IMR-90 (cell line): ENCODE measurements at places on chromosomes 5 and 9. TPM values are rescaled to one million over a fixed set of nuclear protein-coding genes. Genes with fewer than 3 reads are reported as not detected.

The PHF24 gene
- not detected in 2 replicates for total RNA-seq

The GFI1B gene
- total RNA-seq: not detected in 2 replicates

DNA sequence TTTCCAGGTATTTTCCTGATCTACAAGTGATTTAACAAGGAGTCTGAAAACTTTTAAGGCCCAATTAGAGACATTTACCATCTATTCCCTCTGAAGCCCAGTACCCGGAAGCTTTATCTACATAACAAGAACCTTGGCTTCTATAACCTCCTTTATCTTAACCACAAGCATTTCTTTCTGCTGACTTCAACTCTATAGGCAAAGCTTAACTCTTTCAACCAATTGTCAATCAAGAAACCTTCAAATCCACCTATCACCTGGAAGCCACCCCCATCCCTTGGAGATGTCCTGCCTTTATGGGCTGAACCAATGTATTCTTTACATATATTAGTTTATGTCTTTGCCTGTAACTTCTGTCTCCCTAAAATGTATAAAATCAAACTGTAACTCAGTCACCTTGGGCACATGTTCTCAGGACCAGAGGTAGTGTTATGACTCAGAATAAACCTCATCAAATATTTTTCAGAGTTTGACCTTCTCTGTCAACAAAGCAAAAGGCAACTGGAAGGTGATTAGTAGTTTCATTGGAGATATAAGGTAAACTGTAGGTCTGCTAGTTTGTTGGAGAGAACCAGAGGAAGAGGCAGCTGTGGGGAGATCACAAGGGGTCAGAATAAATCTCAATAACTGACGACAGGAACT is 13.0 kb upstream of the RIMOC1 start:
- H3K36me3 ChIP-seq: no peaks in the 10 kb centered on the region
- H3K27me3 ChIP-seq: peaks cover 6% of the 10 kb centered on the region
- H3K4me3 ChIP-seq: no peak overlapping the region
- no peaks in the 10 kb centered on the region for H3K4me1 ChIP-seq

GRCh38 chr9:77554586-77555105 is 93.5 kb downstream of the GNA14 start:
- H3K27me3 ChIP-seq: peaks cover 2% of the 10 kb centered on the region; the same call in 1 of the 2 replicates
- no peak overlapping the region for H3K4me3 ChIP-seq
- no peaks in the 10 kb centered on the region for H3K4me1 ChIP-seq
- no peaks in the 10 kb centered on the region for H3K36me3 ChIP-seq
- no peak for DNase-seq

GRCh38 chr9:90175257-90175656 is 467.4 kb downstream of the DIRAS2 start:
- H3K27ac ChIP-seq: no peak overlapping the region
- H3K4me3 ChIP-seq: no peak overlapping the region
- no peaks in the 10 kb centered on the region for H3K36me3 ChIP-seq
- no peak for DNase-seq
- H3K4me1 ChIP-seq: no peaks in the 10 kb centered on the region

DNA sequence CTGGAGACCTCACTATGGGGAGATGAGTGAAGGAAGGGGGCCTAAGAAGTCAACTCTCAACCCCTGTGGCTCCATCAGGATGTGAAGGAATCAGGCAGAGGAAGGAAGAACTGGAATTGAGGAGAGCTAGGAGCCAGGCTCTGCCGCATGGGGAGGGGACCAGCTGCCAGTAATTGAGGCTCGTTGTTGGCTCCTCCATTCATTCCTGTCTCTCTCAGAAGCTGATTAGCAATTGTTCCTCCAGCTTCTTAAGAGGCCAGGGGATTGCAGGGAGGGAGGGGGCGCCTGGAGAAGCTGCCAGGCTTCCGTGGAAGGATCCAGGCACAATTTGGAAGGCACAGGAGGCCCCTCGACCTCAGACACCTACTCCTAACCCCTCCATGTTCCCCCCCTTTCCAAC is 20.5 kb upstream of the TTLL11 start:
- no peak overlapping the region for H3K27ac ChIP-seq
- H3K4me1 ChIP-seq: no peaks in the 10 kb centered on the region
- no peaks in the 10 kb centered on the region for H3K36me3 ChIP-seq
- no peak for DNase-seq

- no peaks in the 10 kb centered on the region for H3K27me3 ChIP-seq
- DNase-seq: no peak
- no peak overlapping the region for H3K4me3 ChIP-seq
- no peak overlapping the region for H3K27ac ChIP-seq
Measured at GRCh38 chr5:140828362-140828737, 590 bp downstream of the PCDHA6 start.
